CD4-positive, alpha-beta T cell treated with Interleukin-1 beta for 1 hour (primary cell): ENCODE measurements at places on chromosomes 13 and 19.

GRCh38 chr13:109645831-109646230, 140.6 kb downstream of the IRS2 start:
- no peak for DNase-seq

DNA sequence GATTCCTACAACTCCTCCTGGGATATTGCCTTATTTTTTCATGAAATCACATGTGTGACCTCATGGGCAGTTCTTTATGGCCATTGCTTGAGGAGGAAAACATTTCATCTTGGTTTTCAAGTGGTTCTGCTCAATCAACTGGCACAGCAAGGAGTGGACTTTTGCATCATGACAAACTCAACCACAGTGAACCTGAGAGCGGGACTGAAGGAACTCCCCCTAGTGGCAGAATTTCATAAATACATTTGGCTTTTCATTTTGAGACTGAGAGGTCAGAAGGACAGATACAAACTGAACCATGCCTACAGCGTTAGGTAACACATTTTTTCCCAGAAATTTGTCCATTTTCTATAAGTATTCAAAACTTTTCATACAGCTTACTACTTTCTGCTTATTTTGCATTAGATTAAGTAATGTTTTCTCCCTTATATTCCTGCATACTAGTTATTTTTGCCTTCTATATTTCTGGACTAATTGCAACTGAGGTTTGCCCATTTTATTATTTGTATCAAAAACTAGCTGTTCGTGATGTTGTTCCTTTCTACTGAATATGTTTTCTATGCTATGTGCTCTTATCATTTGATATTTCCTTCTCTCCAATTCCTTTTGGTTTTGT, 13.4 kb upstream of the SIGLEC12 start:
- no peak for DNase-seq

DNA sequence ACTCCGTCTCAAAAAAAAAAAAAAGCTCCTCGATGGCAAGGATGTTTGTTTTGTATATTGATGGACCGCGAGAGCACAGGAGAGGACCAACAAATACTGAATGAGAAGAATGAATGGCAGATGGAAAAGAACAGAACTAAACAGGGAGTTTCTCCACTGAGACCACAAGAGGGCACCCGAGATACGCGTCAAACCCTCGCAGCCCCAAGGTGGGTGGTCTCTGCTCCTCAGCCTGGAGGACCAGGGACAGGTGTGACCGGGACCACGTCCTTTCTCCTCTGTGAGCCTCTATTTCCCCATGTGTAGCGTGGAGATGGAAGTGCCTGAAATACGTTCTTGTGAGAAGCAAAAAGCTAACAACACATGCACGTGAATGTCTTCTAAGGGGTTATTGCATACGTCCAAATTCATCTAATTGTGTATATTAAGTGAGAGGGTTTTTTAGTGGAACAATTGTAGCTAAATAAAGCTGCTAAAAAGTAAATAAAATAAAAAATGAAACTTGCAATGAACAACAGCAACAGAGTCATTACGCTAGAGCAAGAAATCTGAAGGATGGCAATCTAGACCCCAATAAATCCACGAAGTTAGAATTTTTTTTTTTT, 8.3 kb upstream of the CDC42EP5 start:
- peak; percentile 47 for DNase-seq

GRCh38 chr13:40026174-40026585, 370.7 kb downstream of the COG6 start:
- DNase-seq = peak; percentile 35
